Upper lobe of left lung (tissue), 6 donors: ENCODE measurements at places on chromosomes 11 and 22. TPM values are rescaled to one million over a fixed set of nuclear protein-coding genes. Genes with fewer than 3 reads are reported as not detected.

Gene BACE1
- 11.1 TPM for total RNA-seq

Gene AP2A2
- 126 TPM for total RNA-seq

Gene OR6A2
- 0.15 TPM for total RNA-seq

Gene C11orf91
- total RNA-seq = 0.77 TPM

DNA sequence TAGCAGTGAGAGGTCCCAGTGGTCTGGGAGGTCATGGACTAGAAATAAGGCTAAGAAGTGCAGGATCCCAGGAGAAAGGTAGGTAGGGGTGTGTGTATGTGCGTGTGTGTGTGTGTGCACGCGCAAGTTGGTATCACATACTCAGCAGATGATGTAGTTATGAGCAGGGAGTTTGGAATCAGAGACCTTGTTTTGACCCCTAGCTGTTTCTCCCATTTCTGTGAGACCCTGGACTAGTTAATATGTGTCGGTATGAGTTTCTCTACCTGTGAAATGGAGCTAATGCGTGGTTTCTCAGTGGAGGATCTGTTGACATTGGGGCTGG is 1.3 kb downstream of the SERPING1 start:
- DNase-seq = no peak
- H3K27ac ChIP-seq = peak overlapping the region; percentile 88
- peaks cover 29% of the 10 kb centered on the region for H3K36me3 ChIP-seq
- peaks cover 25% of the 10 kb centered on the region for H3K4me1 ChIP-seq
- H3K4me3 ChIP-seq = peak overlapping the region; percentile 58
- H3K27me3 ChIP-seq = no peaks in the 10 kb centered on the region

DNA sequence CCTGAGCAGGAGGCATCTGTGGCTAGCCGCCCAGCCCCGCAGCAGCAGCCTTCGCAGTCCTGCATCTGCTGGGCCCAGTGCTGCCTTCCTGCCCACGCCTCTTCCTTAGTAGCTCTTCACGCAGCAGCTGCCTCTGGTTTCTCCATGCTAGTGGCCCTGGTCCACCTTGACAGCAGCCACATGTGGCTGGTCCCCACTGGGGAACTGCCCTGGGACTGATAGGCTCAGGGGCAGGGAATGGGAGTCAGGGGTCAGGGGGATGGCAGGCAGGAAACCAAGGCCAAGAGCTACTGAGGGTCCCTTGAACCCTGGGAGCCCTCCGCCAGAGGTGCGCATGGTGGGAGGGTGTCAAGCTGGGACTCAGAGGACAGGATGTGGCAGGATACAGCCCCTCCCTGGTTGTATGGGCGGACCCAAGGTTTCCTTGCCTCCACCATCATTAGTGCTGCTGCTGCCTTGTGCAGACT is 99.4 kb upstream of the PITPNB start:
- no peaks in the 10 kb centered on the region for H3K36me3 ChIP-seq
- peaks cover 10% of the 10 kb centered on the region for H3K4me1 ChIP-seq
- no peaks in the 10 kb centered on the region for H3K27me3 ChIP-seq
- no peak overlapping the region for H3K27ac ChIP-seq
- H3K4me3 ChIP-seq = no peak overlapping the region

DNA sequence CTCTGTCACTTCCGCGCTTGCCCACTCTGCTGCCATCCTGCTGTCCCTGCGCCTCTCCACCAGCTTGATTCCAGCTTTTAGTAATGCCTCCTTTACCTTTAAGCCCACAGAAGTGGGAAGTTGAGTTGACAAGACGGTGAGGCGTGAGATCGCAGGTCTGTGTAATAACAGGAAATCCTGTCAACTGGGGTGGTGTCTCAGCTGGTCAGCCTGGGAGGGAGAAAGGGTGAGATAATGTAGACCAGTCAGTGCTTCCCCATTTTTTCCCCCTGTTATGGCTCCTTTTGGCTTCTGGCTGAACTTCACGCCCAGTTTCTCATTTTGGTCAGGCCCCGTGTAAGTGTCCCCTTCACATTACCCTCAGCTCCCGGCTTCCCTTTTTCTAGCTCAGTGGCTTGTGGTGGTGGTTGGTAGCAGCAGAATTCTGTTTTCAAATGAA is 98.9 kb downstream of the TRAF6 start:
- peak overlapping the region; percentile 69 for H3K27ac ChIP-seq
- H3K4me3 ChIP-seq = no peak overlapping the region
- no peaks in the 10 kb centered on the region for H3K27me3 ChIP-seq

DNA sequence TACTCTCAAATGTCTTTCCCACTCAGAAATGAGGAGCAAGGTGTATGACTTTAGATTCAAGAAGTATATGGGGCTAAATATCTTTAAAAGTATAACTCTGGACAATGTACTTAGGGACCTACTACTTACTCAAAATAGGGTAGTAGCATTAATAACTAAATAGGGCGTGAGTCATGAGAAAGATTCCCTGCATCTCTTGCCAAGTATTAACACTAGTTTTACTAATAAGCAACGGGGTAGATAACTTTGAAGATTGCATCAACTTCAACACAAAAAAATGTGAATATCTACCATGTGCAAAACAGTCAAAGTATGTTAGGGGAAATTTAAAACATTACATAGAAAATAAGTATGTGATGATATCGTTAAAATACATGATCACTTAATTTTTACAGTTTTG is 99.6 kb downstream of the PGR start:
- H3K4me1 ChIP-seq = no peaks in the 10 kb centered on the region
- no peak for DNase-seq
- no peak overlapping the region for H3K27ac ChIP-seq
- H3K36me3 ChIP-seq = no peaks in the 10 kb centered on the region
- H3K27me3 ChIP-seq = no peaks in the 10 kb centered on the region
- H3K4me3 ChIP-seq = no peak overlapping the region

DNA sequence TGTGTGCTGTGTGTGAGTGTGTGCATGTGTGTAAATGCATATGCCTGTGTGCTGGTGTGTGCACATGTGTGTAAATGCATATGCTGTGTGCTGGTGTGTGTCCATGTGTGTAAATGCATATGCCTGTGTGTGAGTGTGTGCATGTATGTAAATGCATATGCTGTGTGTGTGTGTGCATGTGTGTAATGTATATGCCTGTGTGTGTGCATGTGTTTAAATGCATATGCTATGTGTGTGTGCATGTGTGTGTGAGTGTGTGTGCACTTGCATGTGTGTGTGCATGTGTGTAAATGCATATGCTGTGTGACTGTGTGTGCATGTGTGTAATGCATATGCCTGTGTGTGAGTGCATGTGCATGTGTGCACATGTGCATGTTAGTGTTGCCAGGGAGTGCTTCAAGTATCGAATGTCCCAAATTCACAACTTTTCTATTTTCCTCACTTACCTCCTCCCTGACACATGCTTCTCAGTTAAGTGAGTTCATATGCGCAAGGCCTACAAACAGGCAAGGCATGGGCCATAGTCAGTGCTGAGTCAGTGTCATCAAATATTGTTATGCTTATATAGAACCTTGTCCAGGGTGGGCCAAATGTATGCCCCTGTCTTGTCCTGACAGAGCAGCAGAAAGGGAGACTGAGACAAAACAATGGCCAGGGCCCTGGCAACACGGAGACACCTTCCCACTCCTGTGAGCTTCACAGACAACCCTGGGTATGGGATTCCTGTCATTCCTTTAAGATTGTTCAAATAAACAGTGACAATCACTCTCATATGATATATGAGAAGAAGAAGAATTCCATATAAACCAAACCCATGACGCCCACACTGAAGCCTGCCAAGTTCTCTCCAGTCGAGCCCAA is 38.6 kb downstream of the GGTLC2 start:
- no peak overlapping the region for H3K27ac ChIP-seq
- no peaks in the 10 kb centered on the region for H3K4me1 ChIP-seq
- no peaks in the 10 kb centered on the region for H3K27me3 ChIP-seq
- H3K36me3 ChIP-seq = no peaks in the 10 kb centered on the region
- H3K4me3 ChIP-seq = no peak overlapping the region
- no peak for DNase-seq

DNA sequence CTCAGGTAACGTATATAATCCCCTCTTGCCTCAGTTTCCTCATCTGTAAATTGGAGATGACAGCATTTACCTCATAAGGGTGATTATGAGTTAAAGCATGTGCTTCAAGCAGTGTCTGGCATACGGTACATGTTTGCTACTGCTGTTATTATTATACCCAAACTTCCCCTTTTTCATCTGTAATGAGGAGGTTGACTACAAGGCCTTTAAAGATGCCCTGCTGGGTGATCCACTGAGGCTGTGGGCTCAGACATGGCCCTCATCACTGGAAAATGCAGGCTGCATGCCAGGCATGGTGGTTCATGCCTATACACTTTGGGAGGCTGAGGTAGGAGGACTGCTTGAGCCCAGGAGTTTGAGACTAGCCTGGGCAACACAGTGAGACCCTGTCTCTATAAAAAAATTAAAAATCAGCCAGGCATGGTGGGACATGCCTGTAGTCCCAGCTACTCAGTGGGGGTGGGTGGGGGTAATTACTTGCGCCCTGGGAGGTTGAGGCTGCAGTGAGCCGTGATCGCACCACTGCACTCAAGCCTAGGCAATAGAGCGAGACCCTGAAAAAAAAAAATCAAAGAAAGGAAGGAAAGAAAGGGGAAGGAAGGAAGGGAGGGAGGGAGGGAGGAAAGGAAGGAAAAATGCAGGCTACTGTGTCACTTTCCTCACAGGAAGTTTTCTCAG is 4.3 kb downstream of the PIK3IP1 start:
- peak overlapping the region; percentile 97 for H3K27ac ChIP-seq
- H3K4me3 ChIP-seq = peak overlapping the region; percentile 68
- peaks cover 46% of the 10 kb centered on the region for H3K36me3 ChIP-seq

DNA sequence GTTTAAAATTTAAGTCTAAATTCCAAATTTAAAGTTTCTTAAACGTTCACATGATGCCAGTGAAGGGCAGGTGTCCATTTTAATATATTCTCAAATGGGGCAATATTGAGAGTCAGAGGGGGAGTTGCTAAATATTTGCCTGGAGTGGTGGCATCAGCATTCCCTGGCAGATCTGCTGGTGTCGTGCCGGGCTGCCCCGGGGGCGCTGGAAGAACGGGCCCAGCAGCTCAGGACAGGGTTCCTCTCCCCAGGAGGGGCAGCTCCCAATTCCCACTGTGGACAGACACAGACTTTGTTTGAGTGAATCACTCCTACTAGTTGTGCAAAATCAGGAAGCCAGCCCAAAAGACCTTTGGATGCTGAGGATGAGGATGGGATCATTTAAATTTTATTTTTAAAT is 468.7 kb upstream of the B3GAT1 start:
- no peak overlapping the region for H3K4me3 ChIP-seq
- H3K27ac ChIP-seq = no peak overlapping the region
- H3K4me1 ChIP-seq = no peaks in the 10 kb centered on the region
- no peaks in the 10 kb centered on the region for H3K27me3 ChIP-seq

- H3K4me3 ChIP-seq = peak overlapping the region; percentile 88
- H3K4me1 ChIP-seq = peaks cover 67% of the 10 kb centered on the region
- H3K27me3 ChIP-seq = no peaks in the 10 kb centered on the region
- H3K36me3 ChIP-seq = peaks cover 6% of the 10 kb centered on the region
Observed at GRCh38 chr11:61966734-61967115, 709 bp downstream of the FTH1 start.

DNA sequence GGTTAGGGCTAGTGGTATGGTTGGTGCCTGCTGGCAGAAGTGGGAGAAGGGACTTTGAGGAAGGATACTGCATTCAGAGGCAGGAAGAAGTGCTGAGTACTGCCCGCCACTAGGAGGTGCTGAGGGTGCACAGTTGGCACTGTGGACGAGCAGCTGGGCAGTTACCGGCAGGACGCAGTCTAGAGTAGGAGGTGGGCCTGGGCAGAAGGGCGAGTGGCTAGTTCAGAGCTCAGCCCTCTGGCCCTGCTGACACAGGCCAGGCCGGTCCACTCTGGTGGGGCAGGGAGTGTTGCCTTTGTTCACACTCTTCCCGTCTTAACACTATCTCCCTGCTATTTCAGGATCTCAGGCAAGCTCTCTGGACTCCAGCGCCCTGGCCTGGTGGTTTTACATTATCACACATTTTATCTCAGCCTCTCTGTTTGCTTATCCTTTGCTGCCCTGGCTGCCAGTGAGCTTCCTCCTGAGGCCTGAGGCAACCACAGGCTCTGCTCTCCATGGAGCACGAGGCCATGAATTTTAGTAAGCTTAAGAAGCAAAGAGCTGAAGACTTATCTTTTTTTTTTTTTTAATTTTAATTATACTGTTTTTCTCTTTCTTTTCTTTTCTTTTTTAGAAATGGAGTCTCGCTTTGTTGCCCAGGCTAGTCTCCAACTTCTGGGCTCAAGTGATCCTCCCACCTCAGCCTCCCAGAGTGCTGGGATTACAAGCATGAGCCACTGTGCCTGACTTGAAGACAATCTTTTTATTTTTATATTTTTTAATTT is 26.9 kb downstream of the SNAP29 start:
- peak overlapping the region; percentile 13 for H3K4me3 ChIP-seq
- H3K4me1 ChIP-seq = peaks cover 4% of the 10 kb centered on the region
- peak; percentile 70 for DNase-seq
- H3K36me3 ChIP-seq = peaks cover 81% of the 10 kb centered on the region

- peaks cover 8% of the 10 kb centered on the region for H3K4me1 ChIP-seq
- H3K27me3 ChIP-seq = no peaks in the 10 kb centered on the region
- no peaks in the 10 kb centered on the region for H3K36me3 ChIP-seq
Observed at GRCh38 chr11:16985297-16985696, 28.9 kb downstream of the PLEKHA7 start.

- no peaks in the 10 kb centered on the region for H3K4me1 ChIP-seq
- no peaks in the 10 kb centered on the region for H3K36me3 ChIP-seq
- no peaks in the 10 kb centered on the region for H3K27me3 ChIP-seq
Observed at GRCh38 chr11:64141081-64141783, 24.7 kb downstream of the MACROD1 start.

- H3K4me1 ChIP-seq = no peaks in the 10 kb centered on the region
- H3K27ac ChIP-seq = no peak overlapping the region
- DNase-seq = no peak
Observed at GRCh38 chr11:60195923-60196368, 13.1 kb upstream of the MS4A6A start.

- H3K27ac ChIP-seq = no peak overlapping the region
Observed at GRCh38 chr11:58391879-58392278, 14.8 kb downstream of the OR5B3 start.

DNA sequence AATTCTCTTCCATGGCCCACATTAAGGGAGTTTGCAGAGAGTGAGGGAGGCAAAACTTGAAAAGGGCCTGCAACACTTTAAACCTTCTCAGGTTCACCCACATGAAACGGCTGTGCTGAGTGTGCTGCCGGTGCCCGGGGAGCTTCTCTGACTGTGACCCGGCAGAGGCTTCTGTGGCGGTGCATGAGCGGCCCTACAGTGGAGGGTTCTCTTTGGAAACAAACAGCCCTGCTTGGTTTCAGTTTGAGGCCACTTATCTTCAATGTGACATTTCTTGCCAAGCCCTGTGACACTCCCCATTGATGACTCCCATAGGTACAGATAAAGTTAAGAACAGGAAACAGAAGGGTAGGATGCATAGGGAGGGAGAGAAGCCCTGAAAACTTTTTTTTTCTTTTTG is 31.8 kb downstream of the FAM118A start:
- H3K4me3 ChIP-seq = no peak overlapping the region
- no peak for DNase-seq
